IPS DF 6.9 (cell line): ENCODE measurements at places on chromosomes 6 and 20.

DNA sequence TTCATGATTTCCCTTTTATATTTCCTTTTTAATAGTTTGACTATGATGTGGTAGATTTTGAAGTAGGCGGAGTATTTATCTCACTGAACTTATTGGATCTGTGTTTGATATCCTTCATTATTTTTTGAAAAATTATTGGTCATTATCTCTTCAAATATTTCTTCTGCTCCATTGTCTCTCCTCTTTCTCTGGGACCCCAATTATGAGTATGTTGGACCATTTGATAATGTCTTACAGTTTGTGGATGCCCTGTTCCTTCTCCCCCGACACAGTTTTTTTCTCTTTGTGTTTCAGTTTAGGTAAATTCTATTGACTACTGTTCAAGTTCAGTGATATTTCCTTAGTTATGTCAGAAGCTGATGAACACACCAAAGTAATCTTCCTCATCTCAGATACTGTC lies 49.4 kb upstream of the COL10A1 start:
- no peak for DNase-seq

- no peak for DNase-seq
Measured at GRCh38 chr6:100457311-100457990, 7.3 kb downstream of the SIM1 start.

GRCh38 chr6:33828764-33829731 lies 25.2 kb upstream of the MLN start:
- DNase-seq, result no peak

GRCh38 chr6:111750753-111751673 lies 122.2 kb downstream of the FYN start:
- peak; percentile 58 for DNase-seq

- no peak for DNase-seq
Measured at GRCh38 chr6:5315881-5316280, 54.6 kb downstream of the FARS2 start.

GRCh38 chr6:97586344-97586743 lies 303.3 kb upstream of the MMS22L start:
- DNase-seq, result no peak

DNA sequence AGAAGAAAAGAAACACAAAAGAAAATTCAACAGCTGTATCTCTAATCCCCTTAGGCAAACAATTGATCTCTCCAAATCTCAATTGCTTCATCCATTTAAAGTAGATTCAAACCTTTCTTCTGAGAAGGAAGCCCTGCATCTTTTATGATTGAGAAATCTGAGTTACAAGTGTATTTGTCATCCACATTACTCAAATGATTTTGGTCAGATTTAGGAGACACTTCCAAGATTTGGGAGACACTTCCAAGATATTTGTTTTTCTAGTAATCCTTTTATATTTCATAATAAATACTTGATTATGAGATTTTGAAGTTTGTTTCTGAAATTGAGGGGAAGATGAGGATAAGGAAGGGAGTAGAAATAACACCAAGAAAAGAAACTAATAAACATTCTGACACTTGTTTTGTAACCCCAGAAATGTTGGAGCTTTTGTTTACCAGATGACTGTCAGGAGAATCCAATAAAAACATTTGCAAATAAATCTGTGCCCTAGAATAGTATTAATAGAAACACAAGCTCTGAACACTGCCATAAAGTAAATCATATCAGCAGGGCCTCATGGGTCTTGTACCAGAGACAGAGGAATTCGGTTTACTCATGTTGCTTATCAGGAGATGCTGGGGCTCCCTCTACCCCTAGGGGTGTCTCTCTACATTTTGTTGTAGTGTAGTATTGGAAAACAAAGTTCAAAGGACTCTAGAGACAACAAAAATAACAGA lies 314.3 kb upstream of the NT5E start:
- DNase-seq, result no peak

DNA sequence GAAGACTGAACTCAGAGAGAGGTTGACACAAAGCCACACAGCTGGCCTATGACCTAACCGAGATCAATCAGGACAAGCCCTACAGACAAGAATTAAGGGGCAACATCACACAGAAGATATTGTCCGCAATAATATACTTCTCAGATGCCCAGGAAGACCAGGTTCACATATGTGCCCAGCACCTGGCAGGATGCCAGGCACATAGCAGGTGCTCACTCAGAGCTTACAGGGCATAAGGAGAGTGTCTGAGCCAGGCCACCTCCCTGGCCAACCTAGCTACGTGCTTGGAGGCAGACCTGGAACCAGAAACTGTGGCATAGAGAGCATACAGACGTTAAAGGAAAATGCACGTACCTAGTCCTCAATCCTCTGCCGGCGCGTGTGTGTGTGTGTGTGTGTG lies 87.0 kb upstream of the LRFN2 start:
- DNase-seq, result no peak

DNA sequence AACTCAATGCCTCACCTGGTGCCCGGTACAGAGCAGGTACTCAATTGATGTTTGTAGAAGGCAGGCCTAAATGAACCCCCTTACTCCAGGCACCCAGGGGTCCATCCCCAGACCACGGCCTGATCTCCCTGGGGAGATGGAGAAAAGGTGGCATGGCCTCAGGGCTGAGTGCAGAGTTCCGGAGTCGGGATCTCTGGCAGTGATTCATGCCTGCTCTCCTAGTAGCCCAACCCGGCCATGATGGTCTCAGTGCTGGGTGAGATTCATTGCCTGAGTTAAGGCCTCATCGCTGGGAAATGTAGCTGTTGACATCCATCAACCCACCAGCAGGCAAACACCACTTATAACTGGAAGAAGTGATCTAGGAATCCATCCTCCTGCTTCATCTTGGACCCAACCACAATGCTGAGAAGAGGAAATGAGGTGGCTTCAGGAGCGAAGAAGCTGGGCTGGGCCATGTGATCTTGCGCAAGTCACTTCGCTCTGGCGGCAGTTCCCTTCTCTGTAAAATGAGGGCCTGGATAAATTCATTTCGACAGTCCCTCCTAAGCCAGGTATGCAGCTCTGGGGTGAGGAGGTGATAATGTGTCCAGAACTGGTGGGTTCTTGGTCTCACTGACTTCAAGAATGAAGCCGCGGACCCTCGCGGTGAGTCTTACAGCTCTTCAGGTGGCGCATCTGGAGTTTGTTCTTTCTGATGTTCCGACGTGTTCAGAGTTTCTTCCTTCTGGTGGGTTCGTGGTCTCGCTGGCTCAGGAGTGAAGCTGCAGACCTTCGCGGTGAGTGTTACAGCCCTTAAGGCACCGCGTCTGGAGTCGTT lies 24.7 kb downstream of the ETV7 start:
- no peak for DNase-seq

DNA sequence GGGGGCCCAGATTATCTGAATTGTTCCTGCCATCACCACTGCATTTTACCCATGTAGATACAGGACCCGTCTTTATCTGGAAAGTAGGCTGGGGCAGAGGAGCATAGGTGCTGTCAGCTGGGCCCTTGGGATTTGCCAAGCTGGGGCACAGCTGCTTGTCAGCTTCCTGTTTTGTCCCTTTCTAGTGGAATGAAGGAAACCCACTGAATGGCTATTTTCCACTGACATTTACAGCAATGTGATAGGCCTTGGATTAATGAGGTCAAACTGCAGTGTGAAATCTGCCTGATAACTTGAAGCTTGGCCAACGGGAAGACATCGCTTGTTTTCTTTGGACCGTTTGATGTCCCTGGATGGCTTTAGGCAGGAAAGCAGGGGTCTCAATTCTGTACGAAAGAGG lies 6.7 kb downstream of the PPP1R16B start:
- DNase-seq, result no peak

DNA sequence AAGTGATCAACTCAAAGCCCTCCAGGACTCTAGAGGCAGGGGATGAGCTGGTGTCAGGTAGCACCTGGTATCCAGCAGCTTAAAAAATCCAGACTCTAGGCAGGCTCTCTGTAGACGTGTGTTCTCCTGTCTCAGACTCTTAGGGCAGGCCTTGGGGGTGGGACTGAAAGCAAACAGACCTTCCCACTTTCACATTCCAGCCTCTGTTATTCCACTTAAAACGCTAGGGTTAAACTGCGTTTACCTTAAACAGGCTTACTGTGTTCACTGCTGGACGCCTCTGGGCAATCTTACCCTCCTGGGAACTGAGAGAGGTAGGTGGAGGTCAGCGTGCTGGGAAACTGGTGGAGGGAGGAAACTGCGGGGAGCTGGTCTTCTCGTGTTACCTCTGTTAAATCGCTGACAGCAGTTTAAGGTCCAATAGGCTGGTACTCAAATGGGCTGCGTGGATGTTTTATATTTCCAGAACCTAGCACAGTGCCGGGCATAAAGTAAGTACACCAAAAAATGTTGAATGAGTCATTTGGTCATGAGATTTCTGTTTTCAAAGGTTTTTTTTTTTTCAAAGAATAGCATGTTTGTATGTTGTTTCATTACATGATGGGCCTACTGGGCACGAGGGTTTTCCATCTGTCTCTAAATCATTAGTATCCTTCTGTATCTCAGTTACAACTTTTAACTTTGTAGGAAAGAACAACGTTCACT lies at the start of gene GCNT2:
TSS of gene GCNT2 (plus strand) at position 248 of the 705 bp plus-strand sequence. CDS start 7,561 bp downstream, outside the sequence.
- peak; percentile 50 for DNase-seq

DNA sequence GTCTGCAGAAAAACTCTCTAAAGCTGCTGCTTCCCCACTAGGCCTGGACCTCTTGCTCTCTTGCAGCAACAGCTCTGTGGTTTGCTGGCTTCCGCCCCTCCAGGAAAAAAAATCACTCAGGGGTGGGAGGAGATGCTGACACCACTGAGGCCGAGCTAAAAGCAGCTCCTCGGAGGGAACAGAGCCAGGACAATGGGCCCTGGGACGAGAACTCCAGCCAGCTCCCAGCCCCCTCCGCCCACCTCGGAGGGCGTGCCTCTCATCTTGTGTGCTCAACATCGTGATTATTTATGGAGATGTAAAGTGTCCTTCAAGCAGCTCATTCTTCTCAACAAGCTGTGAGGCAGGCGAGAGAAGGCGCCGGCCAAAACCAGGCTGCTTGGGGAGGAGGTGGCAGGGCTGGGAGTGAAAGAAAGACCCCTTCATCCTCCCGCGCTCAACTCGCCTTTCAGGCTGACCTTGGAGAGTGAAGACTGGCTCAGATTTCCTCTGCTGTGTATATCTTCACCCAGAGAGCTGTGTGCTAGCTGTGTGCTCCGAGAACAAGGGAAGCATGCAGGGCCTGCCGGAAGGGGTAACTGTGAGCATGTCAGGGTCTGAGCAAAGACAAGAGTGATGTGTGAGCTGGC lies 53.5 kb upstream of the LRFN2 start:
- DNase-seq, result no peak

- no peak for DNase-seq
Measured at GRCh38 chr6:99836471-99836870, 157.6 kb downstream of the MCHR2 start.

DNA sequence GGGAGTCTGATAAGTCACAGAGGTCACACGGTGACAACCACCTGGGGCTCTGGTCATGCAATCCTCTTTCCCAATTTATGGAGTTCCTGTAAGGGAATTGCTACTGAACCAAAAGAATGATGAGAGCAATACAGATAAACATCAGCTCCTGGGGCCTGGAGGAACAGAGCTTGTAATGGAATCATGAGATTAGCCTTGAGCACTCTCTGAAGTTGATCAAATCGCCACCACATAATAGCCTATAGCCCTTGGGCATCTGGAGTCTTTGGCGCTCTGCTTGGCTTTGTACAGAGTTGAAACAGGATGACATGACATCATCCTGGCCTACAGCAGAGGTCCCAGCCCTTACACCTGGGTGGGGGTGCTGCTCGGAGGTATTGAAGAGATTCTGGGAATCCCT lies 154.3 kb upstream of the DTNBP1 start:
- DNase-seq, result no peak

DNA sequence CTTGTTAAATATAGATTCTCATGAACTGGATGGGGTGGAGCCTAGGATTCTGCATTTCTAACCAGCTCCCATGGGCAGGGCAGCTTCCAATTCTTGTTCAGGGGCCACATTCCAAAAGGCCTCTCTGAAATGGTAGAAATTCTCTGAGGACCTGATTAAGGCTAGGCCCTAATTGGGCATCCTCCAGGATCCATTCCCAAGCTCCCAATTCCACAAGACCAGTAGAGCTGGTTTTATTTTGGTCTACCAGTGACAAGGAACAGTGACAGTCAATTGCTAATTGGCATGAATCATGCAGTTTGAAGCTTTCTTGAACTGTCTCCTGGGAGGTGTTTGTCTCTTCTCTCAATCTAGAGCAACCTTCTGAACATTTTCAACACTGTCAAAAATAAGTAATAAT lies 3.0 kb downstream of the THBD start:
- DNase-seq, result no peak

GRCh38 chr6:170226647-170227046 lies 64.2 kb downstream of the DLL1 start:
- DNase-seq, result no peak

- no peak for DNase-seq
Measured at GRCh38 chr6:13059026-13059425, 269.3 kb downstream of the TBC1D7 start.

GRCh38 chr6:120556491-120556890 lies 777.8 kb downstream of the TBC1D32 start:
- DNase-seq, result no peak

- no peak for DNase-seq
Measured at GRCh38 chr20:51350941-51351631, 191.4 kb downstream of the NFATC2 start.

GRCh38 chr20:12201289-12201991 lies 283.7 kb downstream of the BTBD3 start:
- DNase-seq, result no peak

DNA sequence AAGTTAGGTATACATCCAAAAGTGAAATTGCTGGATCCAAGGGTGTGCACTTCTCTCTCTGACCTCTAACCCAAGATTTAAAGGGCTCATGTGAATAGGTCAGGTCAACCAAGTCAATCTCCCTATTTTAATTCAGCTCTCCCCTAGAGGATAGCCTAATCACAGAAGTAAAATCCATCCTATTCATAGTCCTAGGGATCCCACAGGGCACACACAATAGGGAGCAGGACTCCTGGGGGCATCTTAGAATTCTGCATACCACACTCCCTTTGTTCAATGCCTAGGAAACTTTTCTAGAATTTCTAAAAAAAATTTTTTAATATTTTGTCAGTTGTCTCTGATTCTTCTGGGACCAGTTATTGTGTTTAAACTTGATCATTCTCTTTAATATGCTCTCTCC lies 35.1 kb downstream of the CST9L start:
- DNase-seq, result peak; percentile 39

DNA sequence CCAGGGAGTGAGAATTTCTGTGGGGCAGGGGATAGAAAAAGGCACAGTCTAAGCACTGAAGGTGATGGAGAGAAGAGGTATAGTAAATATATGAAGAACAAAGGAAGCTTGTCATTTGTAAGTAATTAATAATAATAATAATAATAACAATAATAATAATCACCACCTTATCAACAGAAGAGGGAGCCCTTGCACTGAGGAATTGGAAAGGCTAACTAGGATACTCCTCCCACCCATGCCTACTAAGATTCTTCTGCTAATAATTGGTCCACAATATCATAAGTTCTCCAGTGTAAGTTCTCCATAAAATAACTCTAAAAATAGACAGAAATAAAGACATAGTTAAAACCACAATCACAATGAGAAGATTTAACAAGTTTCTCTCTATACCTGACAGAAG lies 912 bp upstream of the OR12D3 start:
- no peak for DNase-seq
